ENCODE measurements at places on chromosomes 2 and 18.

DNA sequence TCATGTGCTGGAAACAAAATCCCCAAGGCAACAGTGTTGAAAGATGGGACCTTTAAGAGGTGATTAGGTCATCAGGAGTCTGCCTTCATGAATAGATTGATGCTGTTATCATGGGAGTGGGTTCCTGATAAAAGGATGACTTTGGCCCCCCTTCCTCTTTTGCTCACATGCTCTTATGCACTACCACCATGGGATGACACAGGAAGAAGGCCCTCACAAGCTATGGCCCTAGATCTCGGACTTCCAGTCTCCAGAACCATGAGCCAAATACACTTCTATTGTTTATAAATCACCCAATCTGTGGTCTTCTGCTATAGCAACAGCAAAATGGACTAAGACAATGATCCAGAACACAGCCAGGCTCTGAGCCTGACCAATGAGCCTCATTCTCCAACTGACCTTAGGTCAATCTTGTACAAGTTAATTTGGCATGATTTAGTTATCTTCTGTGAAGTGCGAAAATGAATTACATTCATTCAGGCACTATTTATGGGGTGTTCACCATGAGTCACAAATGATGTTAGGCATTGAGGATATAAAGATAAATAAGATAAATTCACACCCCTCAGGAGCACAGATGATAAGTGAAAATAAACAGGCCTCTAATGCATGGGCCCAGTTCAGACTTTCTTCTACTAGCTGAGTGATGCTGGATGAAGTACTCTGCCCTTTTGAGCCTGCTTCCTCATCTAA lies 37.7 kb upstream of the NT5C1B start:
- DNase-seq, result no peak

- DNase-seq, result no peak
These were observed 303.5 kb downstream of the CDCA7 start for GRCh38 chr2:173657996-173658717.

- no peak for DNase-seq
These were observed 812.4 kb upstream of the ZEB2 start for GRCh38 chr2:145332210-145332898.

- no peak for DNase-seq
These were observed 37.1 kb downstream of the SLC25A52 start for GRCh38 chr18:31723639-31723989.

Measured in activated CD4-positive, alpha-beta T cell treated with anti-CD3 and anti-CD28 coated beads, Interleukin-2, amount 50 U/mL, for 24 hours (primary cell).